OCI-M1 (cell line): ENCODE measurements at places on chromosomes 11 and 22.
A peak's percentile ranks its signal among the peaks of the same experiment; 100 is the strongest.

DNA sequence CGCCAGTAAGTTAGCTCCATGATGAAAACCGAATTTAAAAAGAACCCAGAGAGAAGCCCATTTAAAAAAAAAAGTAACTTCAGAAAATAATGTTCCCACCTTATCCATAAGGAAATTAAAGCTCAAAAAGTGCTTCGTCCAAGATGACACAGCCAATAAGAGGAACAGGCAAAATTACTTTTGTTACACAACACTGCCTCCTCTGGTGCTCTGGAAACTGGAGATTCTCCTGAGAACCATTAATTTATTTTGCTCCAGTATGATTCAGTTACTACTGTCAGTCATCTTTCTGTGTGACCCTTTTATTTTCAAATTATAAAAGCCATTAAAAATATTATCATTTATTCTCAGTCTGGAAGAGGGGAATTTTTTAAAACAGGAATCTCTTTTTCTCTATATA lies 2.0 kb downstream of the IFT27 start:
- DNase-seq, result peak; percentile 71

GRCh38 chr11:126647735-126648134 lies 292.2 kb downstream of the ST3GAL4 start:
- peak; percentile 11 for DNase-seq

- no peak for DNase-seq
These were observed 772 bp downstream of the NAV2 start for GRCh38 chr11:19713196-19714021.

- peak; percentile 27 for DNase-seq
These were observed 10.6 kb downstream of the TMEM184B start for GRCh38 chr22:38262051-38262795.

DNA sequence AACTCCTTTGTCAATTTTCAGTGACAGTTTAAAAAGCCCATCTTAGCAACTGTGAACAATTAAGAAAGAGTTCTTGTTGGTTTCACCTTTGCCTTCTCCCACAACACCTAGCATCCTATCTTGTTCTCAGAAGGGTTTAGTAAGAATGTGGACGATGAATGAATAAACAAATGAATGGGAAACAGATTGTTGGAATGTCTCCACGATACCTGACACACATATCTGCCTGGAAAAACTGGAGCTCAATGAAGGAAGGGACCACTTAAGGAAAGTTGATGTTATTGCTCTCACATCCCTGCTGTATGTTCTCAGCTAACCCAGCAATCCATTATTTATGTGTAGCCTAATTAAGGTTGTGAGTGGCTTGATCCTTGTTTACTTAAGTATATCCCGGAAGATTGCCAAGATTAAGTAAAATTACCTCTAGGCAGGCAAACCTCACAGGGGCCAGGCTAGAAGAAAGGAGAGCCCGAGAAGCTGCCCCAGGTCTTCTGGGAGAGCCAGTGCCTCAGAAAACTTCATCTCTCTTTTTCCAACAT lies 286.4 kb downstream of the NXPE2 start:
- DNase-seq, result no peak

DNA sequence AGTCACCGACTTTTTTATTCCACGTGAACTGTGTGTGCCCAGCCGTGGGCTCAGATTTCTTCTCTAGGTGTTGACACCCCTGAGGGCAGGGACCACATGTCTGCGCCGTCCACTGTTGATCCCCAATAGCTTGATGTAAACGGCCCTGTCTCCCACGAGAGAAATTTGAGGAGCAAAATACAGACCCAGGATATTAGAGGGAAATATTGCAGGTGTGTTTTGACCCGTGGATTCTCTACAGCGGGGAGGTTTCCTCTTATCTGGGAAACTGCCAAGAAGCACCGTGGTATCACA lies 437.5 kb downstream of the TBC1D22A start:
- DNase-seq, result no peak

GRCh38 chr11:69700278-69701140 lies 3.3 kb downstream of the FGF19 start:
- peak; percentile 99 for DNase-seq

- peak; percentile 83 for DNase-seq
These were observed 11.4 kb downstream of the IGSF9B start for GRCh38 chr11:133945087-133945974.

DNA sequence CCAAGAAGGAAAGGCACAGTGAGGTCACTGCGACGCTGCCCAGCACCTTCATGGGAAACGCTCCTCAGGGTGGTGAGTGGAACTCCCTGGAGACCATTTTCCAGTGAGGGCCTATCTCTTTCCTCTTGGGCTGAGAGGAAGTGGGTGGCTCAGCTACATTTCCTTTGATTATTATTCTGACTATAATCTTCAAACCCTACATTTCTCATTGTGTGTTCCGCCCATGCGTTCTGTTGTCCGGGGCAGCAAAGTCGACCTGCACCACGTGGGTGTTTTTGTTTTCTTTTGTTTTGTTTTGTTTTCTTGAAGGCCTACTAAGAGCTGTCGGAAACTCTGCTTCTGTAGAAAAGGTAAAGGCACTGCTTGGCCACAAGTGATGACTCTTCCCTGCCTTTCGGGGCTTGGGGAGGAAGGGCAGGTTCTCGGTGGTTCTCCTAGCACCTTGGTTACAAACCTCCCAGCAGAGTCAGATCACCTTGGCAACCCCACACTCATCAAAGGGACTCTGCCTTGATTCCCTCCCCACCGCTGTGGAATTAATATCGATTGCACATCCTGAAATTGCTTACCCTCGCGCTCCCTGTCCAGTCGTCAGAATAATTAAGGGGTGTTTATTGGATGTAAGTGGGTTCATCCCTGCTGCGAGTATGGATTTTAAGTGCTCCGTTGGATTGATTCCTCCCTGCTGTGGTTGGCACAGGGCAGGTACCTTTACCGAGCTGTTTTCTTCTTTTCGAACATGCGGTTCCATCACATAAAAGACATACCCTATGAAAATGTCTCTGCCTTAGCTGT lies 7.3 kb downstream of the PARVB start:
- DNase-seq, result no peak

DNA sequence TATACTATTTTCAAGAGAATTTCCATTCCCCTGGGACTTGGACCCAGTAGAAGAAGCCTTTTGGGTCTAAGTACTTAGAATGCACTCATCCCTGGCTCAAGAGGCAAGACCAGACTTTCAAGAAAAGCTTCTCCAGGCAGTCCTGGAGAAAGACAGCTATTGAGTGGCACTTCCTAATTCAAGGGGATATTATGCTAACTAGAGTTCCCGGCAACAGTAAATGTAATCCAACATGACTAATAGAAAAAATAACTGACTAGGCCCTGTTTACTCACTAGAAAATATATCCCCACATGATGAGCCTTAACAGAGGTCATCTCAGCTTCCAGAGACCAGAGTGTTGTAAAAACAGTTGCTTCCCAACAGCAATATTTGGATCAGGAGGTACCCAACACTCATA lies 47.2 kb upstream of the AKIP1 start:
- no peak for DNase-seq

DNA sequence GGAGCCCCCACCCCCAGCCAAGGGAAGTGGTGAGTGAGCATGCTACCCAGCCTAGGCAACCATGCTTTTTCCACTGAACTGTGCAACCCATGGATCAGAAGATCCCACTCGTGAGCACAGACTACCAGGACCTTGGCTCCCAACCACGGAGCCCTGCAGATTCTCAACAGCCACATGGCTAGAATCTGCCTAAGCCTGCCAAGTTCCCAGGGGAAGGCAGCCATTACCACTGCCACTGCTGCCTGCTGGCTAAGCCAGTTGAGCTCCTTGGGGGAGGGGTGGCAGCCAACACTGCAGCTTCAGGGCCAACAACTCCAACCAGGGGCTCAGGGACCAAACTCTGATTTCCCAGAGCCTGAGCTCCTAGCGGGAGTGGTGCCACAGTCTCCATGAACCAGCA lies 195.8 kb downstream of the DLG2 start:
- DNase-seq, result no peak

DNA sequence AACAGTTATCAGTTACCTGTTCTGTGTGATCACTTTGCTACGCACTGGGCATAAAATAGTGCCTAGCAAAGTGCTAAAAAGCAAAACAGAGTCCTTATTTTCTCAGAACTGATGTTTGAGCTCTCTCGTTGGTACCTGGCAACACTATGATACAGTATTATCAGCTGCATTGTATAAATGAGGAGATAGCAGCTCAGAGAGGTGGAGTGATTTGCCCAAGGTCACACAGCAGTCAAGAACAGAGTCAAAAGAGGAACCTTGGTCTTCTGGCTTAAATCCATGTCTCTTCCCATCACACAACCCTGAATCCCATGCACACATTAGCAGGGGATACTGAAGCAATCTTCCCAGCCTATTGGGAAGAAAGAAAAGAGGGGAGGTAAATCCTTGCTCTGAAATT lies 580.5 kb downstream of the SOX6 start:
- no peak for DNase-seq

GRCh38 chr11:131822506-131822905 lies 452.1 kb downstream of the NTM start:
- no peak for DNase-seq

DNA sequence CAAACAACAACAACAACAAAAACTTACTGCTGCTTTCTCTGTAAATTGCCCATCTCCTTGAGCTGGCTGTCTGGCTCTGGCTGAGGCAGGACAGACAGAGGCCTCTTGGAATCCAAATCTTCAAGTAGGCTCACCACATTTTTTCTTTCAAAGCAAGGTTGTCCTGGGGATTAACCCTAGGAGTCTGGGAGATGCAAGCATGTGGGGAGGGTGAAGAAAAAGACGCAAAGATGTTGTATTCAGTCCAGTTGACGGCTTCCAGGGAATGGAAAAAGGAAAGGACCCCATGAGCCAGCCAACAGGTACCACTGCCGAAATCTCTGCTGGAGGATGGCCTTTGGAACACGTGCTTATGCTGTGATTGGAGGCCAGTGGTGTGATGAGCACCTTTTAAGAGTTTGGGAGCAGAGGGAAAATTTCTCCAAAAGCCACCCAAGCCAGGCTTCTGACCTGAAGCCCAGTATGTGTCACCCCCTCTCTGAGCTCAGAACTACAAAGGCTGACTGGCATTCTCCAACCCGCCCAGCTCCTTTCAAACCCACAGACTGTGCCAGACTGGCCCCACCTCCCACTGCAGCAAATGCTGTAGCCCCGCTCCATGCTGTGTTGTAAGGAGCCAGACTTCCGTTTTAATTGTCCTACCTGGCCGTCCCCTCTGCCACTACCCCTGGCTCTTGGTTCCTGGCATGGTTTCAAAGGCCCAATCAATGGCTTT lies 10.8 kb downstream of the BLID start:
- no peak for DNase-seq

GRCh38 chr22:40432625-40433024 lies 62.2 kb downstream of the SGSM3 start:
- DNase-seq, result no peak

DNA sequence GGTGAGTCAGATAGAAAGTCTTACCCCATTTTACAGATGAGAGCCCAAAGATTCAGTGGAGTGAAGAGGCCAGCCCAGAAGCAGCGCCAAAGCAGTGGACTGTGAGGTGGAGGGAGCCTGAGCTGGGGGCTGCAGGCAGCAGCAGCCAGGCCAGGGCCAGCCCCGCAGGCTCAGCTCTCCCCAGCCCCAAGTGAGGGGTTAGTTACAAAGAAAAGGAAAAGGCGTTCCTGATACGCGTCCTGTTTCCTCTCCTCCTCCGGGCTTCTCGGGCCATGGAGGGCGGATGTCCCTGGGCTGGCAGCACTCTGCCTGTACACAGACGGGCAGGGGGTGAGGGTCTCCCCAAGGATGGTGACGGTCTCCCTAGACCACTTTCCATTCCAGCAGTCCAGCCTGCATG lies 44.9 kb downstream of the ARRB1 start:
- no peak for DNase-seq

GRCh38 chr11:75481922-75482606 lies 43.7 kb downstream of the GDPD5 start:
- peak; percentile 81 for DNase-seq

DNA sequence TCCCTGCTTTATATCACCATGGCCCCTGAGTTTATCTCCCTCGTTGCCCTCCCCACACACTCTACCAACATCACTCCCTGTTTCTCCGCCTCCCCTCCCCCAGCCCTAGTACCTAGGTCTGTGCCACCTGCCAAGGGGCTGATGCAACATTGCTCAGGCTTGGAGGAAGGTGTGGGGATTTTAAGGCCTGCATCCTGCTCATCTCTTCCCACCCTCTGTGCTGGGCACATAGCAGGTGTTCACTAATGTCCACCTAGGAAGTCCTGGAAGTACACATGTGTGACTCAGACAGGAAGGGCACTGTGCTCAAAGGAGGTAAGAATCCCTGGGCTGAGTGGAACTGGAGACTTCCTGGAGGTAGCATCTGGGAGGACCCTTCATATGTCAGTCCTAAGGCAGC lies 37.0 kb downstream of the PDE2A start:
- no peak for DNase-seq

- peak; percentile 27 for DNase-seq
These were observed 86.1 kb upstream of the SPON1 start for GRCh38 chr11:13876423-13876822.

- no peak for DNase-seq
These were observed 82.1 kb downstream of the PPP6R3 start for GRCh38 chr11:68542617-68543016.

DNA sequence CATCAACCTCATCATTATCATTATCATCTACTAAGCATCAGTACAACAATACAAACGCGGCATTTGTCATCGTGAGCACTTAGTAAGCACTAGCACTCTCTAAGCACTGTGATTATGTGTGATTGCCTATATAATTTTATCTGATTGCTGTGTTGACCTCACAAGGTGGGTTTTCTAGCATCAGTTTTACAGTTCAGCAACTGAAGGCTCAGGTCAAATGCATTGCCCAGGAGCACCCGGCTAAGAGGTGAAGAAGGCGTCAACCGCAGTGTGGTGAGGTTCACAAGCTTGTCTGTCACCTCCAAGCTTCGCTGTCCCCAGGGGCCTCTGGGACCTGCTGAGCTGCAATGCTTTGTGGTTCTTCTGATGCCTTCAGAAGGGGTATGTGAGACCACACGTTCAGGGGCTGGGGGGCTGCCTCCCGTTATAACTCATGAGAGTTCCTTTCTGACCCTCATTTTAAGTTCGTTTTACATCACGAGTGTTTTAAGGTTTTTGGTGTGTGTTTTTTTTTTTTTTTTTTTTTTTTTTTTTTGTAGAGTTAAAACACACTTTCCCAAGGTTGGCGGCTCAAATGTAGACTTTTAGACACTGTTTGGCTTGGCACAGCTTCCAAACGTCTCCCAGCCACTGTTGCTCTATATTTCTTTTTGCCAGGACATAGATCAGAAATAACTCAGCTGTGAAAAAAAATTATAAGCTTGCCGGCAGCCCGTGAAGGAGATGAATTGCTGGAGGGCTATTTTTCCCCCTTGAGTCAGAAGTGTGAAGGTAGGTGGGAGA lies 33.8 kb upstream of the SCUBE1 start:
- DNase-seq, result no peak

DNA sequence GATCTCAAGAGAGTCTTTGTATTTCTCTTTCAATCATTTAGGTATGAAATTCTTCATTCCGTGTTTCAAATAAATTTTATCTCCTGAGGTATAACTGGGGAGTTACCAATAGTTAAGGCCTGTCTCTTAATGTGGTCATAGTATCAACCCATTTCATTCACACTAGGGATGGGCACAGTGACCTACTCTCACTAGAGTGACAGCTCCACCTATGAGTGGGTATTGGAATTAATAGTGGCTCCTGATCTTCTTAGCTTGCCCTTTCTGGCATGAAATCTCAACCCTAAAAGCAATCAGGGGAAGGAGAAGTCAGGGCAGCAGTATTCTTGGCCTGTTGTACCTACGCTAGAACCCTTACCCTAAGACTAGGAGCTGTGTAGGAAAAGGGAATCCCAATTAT lies 507.7 kb downstream of the FAM181B start:
- peak; percentile 50 for DNase-seq
